ENCODE measurements at places on chromosomes 11 and 22. TPM values are rescaled to one million over a fixed set of nuclear protein-coding genes. Genes with fewer than 3 reads are reported as not detected.
A peak's percentile ranks its signal among the peaks of the same experiment; 100 is the strongest.

DNA sequence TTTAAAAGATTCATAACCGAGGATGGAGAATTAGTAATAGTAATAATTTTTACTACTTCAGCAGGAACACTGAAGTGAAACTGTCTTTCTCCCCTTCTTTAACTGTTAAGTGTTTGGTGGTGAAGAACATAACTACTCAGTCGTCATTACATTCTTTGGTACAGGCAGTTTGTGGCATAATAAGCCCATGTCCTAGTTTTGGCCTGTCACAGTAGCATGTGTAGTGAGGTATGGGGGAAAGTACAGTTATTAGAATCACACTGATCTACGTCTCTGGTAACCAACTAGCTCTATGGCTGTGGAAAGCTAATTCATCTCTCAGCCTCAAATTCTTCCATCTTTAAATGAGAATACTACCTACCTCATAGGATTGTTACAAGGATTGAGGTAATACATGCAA, 71.8 kb downstream of the RBFOX2 start:
- H3K27me3 ChIP-seq = no peaks in the 10 kb centered on the region
- H3K36me3 ChIP-seq = 0 out of 2 replicates have a peak, but pooled peaks cover 4% of the 10 kb centered on the region
- DNase-seq = no peak
- peaks cover 23% of the 10 kb centered on the region for H3K4me1 ChIP-seq

DNA sequence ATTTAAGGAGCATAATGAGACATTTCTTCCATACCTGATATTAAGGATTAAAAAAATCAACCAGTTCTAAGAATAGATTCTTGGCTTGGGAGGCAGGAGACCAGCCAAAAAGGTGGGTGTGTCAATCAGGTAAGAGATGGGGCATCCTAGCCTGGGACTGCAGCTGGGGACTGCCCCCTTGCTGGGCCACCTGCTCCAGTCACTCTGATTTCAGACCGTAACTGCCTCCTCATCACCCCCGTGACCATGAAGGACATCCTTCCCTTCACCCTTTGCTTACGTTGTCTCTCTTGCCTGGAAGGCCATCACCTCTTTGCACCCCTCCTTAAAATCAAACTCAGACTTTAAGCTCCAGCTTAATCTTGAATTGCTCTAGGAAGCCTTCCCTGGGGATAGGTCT, 17.9 kb downstream of the PTPN5 start:
- H3K27ac ChIP-seq = no peak overlapping the region
- H3K36me3 ChIP-seq = no peaks in the 10 kb centered on the region
- no peaks in the 10 kb centered on the region for H3K4me1 ChIP-seq
- H3K4me3 ChIP-seq = no peak overlapping the region
- DNase-seq = no peak

DNA sequence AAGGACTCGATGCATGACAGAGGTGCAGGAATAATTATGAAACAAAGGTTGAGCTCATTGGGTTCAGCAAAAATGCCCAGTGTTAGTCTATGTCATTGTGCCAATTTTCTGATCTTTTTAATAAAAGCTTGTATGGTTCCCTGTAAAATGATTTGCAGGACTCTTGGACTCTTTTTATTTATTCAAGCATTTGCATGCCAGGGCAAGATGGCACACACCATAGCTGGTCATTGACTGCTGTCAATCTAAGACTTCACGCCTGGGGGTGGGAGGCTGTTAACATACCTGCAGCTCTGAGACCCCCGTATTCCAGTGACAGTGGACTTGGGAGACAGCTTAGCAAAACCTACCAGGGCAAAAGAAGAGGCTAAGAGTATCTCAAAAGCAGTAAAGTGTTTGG, 32.0 kb upstream of the ANO1 start:
- H3K27me3 ChIP-seq = peaks cover 44% of the 10 kb centered on the region
- H3K4me1 ChIP-seq = no peaks in the 10 kb centered on the region
- no peak overlapping the region for H3K27ac ChIP-seq

- peaks cover 37% of the 10 kb centered on the region for H3K4me1 ChIP-seq
- no peak overlapping the region for H3K27ac ChIP-seq
- no peaks in the 10 kb centered on the region for H3K27me3 ChIP-seq
- DNase-seq = no peak
- H3K36me3 ChIP-seq = peaks cover 5% of the 10 kb centered on the region
These were observed 27.1 kb downstream of the MAPK1 start for GRCh38 chr22:21840236-21840823.

DNA sequence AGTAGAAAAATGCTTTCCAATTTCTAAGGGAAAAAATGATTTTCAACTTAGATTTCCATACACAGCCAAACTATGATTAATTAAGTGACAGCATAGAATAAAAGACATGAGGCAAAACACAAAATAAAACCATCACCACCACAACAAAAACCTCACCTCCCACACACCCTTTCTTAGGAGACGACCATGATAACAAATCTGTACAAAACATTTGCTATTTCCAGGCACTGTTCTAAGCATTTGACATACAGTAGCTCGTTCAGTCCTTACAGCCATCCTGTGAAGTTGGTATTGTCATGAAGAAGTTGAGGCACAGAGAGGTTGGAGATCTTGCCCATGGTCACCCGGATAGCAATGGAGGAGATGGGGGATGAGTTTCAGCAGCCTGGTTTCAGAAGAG, 8.7 kb downstream of the SPI1 start:
- no peak overlapping the region for H3K4me3 ChIP-seq
- H3K36me3 ChIP-seq = no peaks in the 10 kb centered on the region
- no peak overlapping the region for H3K27ac ChIP-seq
- H3K27me3 ChIP-seq = no peaks in the 10 kb centered on the region
- DNase-seq = no peak
- H3K4me1 ChIP-seq = peaks cover 11% of the 10 kb centered on the region

GRCh38 chr11:203945-204586, 3.1 kb downstream of the BET1L start:
- peaks cover 10% of the 10 kb centered on the region for H3K4me1 ChIP-seq
- peaks cover 62% of the 10 kb centered on the region for H3K36me3 ChIP-seq
- no peak overlapping the region for H3K4me3 ChIP-seq
- no peak for DNase-seq

GRCh38 chr11:29282088-29282487, 734.7 kb downstream of the KCNA4 start:
- peaks cover 32% of the 10 kb centered on the region for H3K4me1 ChIP-seq
- H3K27ac ChIP-seq = peak overlapping the region; percentile 32
- H3K36me3 ChIP-seq = no peaks in the 10 kb centered on the region
- peak; percentile 87 for DNase-seq
- no peaks in the 10 kb centered on the region for H3K27me3 ChIP-seq
- H3K4me3 ChIP-seq = no peak overlapping the region

DNA sequence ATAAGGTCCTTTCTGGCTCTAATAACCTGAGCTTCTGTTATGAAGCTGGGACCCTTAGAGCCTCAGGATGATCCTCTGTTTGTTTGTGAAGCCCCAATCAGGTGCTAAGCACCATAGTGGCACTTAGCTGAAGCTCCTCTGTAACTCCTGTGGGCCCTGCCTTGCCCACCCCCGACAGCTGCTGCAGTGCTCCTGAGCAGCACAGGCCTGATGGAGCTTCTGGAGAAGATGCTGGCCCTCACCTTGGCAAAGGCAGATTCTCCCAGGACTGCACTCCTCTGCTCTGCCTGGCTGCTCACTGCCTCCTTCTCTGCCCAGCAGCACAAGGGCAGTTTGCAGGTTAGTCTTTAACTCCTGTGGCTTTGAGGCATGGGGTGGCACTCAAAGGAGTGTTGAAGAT, 19.0 kb upstream of the CCDC134 start:
- no peak overlapping the region for H3K27ac ChIP-seq
- no peak for DNase-seq
- no peaks in the 10 kb centered on the region for H3K27me3 ChIP-seq
- no peaks in the 10 kb centered on the region for H3K36me3 ChIP-seq
- H3K4me1 ChIP-seq = no peaks in the 10 kb centered on the region

GRCh38 chr11:66112041-66112491, 42.0 kb downstream of the PACS1 start:
- H3K4me3 ChIP-seq = no peak overlapping the region
- H3K27ac ChIP-seq = peak overlapping the region; percentile 68
- no peaks in the 10 kb centered on the region for H3K27me3 ChIP-seq
- peaks cover 65% of the 10 kb centered on the region for H3K4me1 ChIP-seq

GRCh38 chr22:28024422-28024888, 105.4 kb upstream of the PITPNB start:
- DNase-seq = no peak
- H3K4me1 ChIP-seq = peaks cover 9% of the 10 kb centered on the region
- H3K36me3 ChIP-seq = no peaks in the 10 kb centered on the region
- H3K27ac ChIP-seq = no peak overlapping the region
- H3K27me3 ChIP-seq = no peaks in the 10 kb centered on the region
- H3K4me3 ChIP-seq = no peak overlapping the region

GRCh38 chr11:117523680-117524079, 196.0 kb downstream of the CEP164 start:
- DNase-seq = no peak
- peaks cover 13% of the 10 kb centered on the region for H3K4me1 ChIP-seq
- no peak overlapping the region for H3K27ac ChIP-seq
- no peak overlapping the region for H3K4me3 ChIP-seq
- no peaks in the 10 kb centered on the region for H3K27me3 ChIP-seq

- H3K27ac ChIP-seq = no peak overlapping the region
- H3K4me3 ChIP-seq = no peak overlapping the region
- peaks cover 12% of the 10 kb centered on the region for H3K27me3 ChIP-seq
- H3K4me1 ChIP-seq = peaks cover 11% of the 10 kb centered on the region
These were observed 4.2 kb upstream of the BIK start for GRCh38 chr22:43106302-43106701.

- no peaks in the 10 kb centered on the region for H3K27me3 ChIP-seq
- no peaks in the 10 kb centered on the region for H3K4me1 ChIP-seq
- H3K27ac ChIP-seq = no peak overlapping the region
These were observed 550.7 kb downstream of the MN1 start for GRCh38 chr22:27250886-27251285.

- H3K27ac ChIP-seq = no peak overlapping the region
- H3K27me3 ChIP-seq = no peaks in the 10 kb centered on the region
- H3K4me1 ChIP-seq = no peaks in the 10 kb centered on the region
- DNase-seq = no peak
These were observed 5.3 kb upstream of the PSMC3 start for GRCh38 chr11:47431356-47432083.

DNA sequence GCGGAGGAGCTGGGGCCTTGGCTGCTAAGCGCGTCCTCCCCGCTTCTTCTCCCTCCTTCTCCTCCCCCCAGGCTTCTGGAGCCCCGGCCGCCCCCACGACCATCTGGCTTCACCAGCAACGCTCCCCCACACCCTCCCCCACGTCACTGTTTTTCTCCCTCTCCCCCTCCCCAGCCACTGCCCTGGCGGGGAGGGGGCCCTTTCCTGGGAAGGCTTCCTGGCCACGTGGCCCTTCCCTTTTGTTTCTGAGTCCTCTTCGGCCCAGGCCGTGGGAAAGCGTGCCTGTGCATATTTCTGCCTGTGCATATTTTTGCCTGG, 27.7 kb downstream of the RTN4R start:
- H3K4me1 ChIP-seq = peaks cover 5% of the 10 kb centered on the region
- no peaks in the 10 kb centered on the region for H3K36me3 ChIP-seq
- DNase-seq = no peak
- H3K27me3 ChIP-seq = peaks cover 4% of the 10 kb centered on the region
- H3K4me3 ChIP-seq = no peak overlapping the region

DNA sequence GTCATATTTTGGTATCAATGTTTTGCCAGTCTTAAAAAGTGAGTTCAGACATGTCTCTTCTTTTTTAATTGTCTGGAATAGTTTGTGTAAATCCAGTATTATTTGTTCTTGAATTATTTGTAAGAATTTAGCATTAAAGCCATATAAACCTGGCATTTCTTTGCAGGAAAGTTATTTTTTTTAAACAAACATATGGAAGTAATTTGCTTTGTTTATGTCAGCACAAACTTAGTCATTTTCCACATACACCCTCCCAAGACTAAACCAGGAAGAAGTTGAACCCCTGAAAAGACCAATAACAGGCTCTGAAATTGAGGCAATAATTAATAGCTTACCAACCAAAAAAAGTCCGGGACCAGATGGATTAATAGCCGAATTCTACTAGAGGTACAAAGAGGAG, 9.1 kb upstream of the CCDC81 start:
- no peaks in the 10 kb centered on the region for H3K36me3 ChIP-seq
- DNase-seq = no peak
- no peak overlapping the region for H3K4me3 ChIP-seq
- H3K4me1 ChIP-seq = no peaks in the 10 kb centered on the region
- H3K27ac ChIP-seq = no peak overlapping the region

GRCh38 chr22:39528681-39529486, 3.7 kb downstream of the RPS19BP1 start:
- no peak overlapping the region for H3K4me3 ChIP-seq
- H3K36me3 ChIP-seq = peaks cover 77% of the 10 kb centered on the region
- H3K27me3 ChIP-seq = no peaks in the 10 kb centered on the region

DNA sequence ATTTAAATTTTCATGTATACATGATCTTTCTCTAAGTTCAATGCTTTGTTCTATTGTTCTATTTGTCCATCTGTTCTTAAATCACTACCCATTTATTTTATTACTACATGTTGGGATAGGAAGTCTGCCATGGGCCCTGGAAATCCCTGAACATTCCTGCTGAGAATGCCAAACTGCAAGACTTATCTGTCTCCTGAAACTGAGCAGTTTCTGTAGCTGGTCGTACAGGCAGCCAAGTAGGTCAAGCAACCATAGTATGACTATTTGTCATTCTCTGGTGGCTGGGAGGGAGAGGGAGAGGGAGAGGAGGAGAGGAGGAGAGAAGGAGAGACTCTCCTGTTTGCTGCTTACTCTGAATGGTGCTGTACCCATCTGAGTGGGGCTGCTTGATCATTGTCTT, 82.8 kb upstream of the SNX19 start:
- H3K4me1 ChIP-seq = peaks cover 18% of the 10 kb centered on the region
- peak; percentile 0 for DNase-seq
- no peak overlapping the region for H3K27ac ChIP-seq
- H3K27me3 ChIP-seq = no peaks in the 10 kb centered on the region
- H3K4me3 ChIP-seq = no peak overlapping the region
- H3K36me3 ChIP-seq = no peaks in the 10 kb centered on the region

DNA sequence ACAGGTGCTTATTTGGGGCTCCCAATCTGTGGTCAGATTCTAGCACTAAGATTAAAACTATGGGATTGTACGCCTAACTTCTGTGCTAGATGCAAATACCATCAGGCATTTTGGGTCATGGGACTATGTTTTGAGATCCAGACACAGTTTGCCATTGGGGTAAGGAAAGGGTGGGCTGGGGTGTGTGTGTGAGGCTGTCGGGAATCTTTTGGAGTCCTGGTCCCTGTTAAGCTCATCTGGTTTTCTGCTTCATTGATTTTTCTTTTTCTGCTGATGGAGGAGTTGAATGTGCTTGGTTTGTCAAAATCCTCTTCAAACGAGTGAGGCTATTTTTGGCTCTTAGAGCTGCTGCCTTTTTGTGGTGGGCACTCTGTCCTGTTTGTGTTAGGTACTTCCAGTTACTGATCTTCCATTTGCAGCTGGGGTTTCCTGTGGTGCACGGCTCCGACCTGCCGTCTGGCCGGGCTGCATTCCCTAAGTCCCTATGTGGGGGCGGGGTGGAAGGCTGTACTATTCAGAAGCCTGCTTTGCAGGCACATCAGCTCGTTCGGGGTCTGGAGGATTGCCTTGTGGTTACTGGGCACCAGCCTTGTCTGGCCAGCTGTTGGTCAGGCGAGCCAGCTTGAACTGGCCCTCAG, 2.9 kb downstream of the BCR start:
- peaks cover 58% of the 10 kb centered on the region for H3K4me1 ChIP-seq
- H3K27me3 ChIP-seq = no peaks in the 10 kb centered on the region
- peaks cover 40% of the 10 kb centered on the region for H3K36me3 ChIP-seq
- peak; percentile 69 for DNase-seq
- peak overlapping the region; percentile 76 for H3K4me3 ChIP-seq

The MS4A12 gene
- not detected for total RNA-seq

The ARHGEF17 gene
- total RNA-seq = 8.3 TPM

The KIF18A gene
- total RNA-seq = 33.3 TPM

The PATE2 gene
- 0.50 TPM for total RNA-seq

The RAB3IL1 gene
- 1.8 TPM for total RNA-seq

The ARRB1 gene
- not detected for total RNA-seq

The TEX12 gene
- total RNA-seq = not detected

The CRYBB2 gene
- not detected for total RNA-seq

The MS4A4E gene
- not detected for total RNA-seq
